ENCODE measurements at places on chromosomes 1 and 21.
A peak's percentile ranks its signal among the peaks of the same experiment; 100 is the strongest.

DNA sequence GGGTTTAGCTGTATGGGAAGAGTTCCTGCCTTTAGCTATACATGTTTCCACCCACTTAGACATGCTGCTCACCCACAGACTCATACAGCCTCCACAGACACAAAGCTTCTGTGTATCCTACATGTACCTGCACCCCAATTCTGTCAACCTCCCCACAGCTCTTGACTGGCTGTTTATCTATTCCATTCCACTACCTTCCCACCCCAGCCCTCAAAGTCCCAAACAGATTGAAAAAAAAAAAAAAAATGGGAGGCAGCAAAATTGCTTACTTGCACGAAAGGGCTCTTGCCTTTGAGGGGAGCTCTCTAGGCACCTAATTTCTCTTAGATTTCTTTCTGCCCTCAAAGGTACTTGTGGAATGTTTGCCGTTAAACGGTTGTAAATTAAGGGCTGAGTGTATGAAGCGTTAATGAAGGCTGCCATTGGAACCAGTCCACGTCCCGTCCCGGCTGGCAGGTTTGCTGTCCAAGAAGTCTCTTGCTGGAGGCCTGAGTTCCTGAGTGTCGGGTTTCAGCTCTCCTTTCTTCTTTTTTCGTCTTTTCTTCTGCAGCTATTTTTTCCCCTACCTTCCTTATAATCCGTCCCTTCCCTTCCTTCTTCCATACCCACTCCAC lies 43.6 kb downstream of the PBX1 start:
- DNase-seq = no peak

- no peak for DNase-seq
Measured at GRCh38 chr1:226748306-226748705, 9.2 kb upstream of the ITPKB start.

- DNase-seq = peak; percentile 43
Measured at GRCh38 chr1:30754684-30755171, 2.8 kb downstream of the LAPTM5 start.

DNA sequence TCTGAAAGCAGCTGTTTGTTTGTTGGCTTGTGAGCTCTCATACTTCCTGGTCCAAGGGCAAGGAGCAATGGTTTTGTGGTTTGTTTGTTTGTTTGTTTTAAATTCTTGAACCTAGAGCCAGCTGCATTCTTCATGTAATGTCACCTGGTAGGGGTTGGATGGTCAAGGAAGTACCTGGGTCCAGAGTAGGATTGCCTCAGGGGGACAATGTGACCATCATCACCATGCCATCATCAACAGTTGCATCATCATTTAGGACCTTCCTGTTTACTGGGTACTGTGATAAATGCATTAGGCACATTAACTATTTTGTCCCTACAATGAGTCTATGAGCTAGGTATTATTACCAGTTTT lies 14.7 kb upstream of the MYOG start:
- no peak for DNase-seq

- DNase-seq = no peak
Measured at GRCh38 chr21:33789697-33790096, 125.9 kb downstream of the ATP5PO start.

GRCh38 chr1:219385787-219386427 lies 212.2 kb downstream of the LYPLAL1 start:
- DNase-seq = no peak

- no peak for DNase-seq
Measured at GRCh38 chr1:6834366-6834765, 49.1 kb downstream of the CAMTA1 start.

GRCh38 chr1:190377294-190377693 lies 100.4 kb downstream of the BRINP3 start:
- DNase-seq = no peak

Measured in CD4-positive, alpha-beta T cell treated with Interleukin-6 for 4 hours (primary cell).